ENCODE measurements at places on chromosomes 5 and 9. TPM values are rescaled to one million over a fixed set of nuclear protein-coding genes. Genes with fewer than 3 reads are reported as not detected.

Gene SEC16A
- 107 TPM for total RNA-seq

Gene SERF1A
- 6.0 TPM for total RNA-seq

Gene IQGAP2
- total RNA-seq: 0.83 TPM

Gene IFNA13
- total RNA-seq: not detected

Gene FUBP3
- total RNA-seq: 42.8 TPM

DNA sequence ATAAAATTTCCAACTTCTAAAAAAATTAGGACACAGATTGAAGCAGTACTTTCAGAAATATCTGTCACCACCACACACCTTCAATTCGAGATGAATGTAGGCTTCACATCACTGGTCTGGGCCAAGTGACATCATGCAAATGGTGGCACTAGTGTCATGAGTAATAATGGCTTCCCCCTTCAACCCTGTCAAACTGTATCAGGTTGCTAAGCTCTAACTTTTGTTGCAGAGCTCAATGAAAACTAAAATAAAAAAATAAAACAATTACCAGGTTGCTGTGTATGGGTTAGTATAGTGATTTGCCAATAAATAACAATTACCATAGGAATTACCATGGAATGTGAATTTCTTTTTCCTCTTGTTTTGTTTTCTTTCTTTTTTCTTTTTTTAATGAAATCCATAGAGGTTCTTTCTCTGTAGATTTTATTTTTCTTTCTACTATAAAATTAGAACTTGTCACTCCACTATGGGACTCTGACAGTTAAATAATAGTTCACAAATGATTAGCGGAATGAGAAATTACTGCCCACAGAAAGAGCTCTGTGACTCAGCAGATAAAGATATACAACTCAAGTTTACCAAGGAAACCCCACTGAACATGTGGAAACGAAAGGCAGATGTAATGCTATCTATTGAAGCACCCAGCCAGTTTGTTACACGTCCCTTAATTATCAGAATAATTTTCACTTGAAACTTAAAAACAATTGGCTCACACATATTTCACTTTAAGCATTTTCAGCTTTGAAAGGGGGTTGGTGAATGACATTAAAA, 783.8 kb upstream of the WWC1 start:
- DNase-seq: no peak

- peak; percentile 64 for DNase-seq
These were observed 11.5 kb downstream of the ANXA1 start for GRCh38 chr9:73162987-73163768.

Gene SLC25A51
- total RNA-seq: 78.0 TPM

All from mammary epithelial cell (primary cell).